ENCODE measurements at places on chromosomes 13 and 19.

GRCh38 chr19:34236035-34236987 lies 18.0 kb upstream of the GARRE1 start:
- DNase-seq: no peak

- DNase-seq: no peak
Measured at GRCh38 chr19:51001515-51001914, at the start of gene KLK8. KLK8 (minus strand) TSS chr19:51001604; CDS start chr19:51001167, 437 bp downstream.

GRCh38 chr19:14369399-14370168 lies 11.7 kb upstream of the ADGRE5 start:
- DNase-seq: no peak

- no peak for DNase-seq
Measured at GRCh38 chr13:28110414-28110813, 10.0 kb upstream of the FLT3 start.

- no peak for DNase-seq
Measured at GRCh38 chr13:48078251-48078656, 16.6 kb downstream of the MED4 start.

DNA sequence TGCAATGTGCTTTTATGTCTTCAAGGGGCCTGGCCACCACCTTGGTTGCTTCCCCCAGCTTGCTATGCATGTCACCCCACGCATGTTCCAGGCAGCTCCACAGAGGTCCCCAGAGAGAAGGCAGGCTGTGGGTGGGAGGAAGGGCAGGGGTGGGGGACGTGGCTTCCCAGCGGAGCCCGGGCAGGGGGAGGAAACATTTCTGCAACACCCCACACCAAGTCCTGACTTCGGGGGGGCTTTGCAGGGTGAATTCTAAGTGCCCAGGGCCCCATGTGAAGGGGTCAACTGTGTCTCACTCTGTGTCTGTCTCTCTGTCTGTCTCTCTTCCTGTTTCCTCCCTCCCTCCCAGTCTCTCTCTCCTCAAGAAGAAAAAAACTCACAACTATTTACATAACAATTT lies 39.6 kb downstream of the LTBP4 start:
- no peak for DNase-seq

DNA sequence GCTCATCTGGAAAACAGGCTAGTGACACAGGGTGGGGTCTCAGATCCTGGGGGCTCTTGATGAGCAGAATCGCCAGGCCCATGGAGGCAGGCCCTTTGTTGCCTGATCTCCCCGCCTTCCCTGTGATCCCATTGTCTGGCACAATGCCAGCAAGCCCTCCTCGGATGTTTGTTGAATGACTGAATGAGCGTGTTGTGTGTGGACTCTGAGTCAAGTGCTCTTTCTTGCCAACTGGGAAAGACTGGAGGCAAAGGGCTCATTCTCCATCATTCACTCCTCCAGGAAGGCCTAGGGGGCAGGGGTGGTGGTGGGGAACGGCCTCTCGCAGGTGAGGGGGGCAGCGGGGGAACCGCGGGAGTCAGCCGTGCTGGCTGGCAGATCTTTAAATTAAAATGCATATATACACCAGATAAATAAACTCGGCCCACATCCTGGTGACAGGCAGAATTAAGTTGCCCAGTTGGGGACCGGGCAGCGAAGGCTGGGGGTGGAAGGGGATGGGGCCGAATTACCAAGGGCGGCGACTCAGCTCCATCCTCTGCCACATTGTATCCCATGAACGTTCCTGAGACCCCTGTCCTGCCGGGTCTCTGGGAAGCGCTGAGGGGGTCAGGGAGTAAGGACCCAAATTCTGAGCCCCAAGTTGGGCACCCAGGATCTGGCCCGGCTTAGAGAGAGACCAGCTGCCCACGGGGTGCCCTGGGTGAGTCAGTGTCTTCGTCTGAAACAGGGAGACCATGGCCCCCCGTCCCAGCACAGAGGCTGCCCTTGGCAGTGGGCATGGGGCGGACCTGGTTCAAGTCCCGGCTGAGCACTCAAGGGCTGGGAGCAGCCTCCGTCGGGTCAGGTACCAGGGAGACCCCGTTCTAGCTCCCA lies 24.5 kb downstream of the EFNA2 start:
- DNase-seq: no peak

DNA sequence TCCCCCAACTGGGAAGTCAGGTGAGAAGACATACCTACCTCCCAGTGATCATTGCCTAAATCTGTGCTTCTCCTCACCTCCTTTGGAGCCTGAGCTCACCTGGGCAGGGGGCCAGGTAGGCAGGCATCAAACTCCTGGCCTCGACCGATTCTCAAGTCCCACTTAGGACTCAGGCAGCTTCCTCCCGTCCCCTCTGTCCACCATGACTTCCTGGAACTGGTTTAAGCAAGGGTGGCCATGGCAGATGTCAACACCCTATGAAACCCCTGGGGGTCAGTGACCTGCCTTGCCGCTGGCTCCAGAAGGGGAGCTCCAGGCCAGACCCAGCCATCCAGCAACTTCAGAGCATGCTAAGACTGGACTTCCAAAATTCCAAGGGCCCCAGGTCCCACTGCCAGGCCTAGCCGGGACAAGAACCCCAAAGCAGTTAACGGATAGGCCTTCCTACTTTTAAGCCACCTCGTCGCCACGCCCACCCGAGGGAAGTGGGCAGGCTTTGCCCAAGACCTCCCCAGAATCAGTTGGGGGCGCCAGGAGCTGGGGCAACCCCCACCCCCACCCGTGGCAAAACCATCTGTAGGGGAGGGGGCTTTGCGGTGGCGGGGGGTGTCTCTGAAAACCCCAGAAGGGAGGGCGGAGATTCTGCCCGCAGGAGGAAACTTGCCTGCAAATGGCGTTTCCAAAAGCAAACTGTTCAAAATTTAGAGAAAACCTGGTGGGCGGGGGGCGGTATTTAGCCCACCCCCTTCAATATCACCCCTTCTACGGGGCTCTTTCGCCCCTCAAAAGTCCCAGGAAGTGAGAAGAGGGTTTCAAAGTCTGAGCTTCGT lies 657 bp downstream of the PLIN3 start:
- DNase-seq: no peak

- no peak for DNase-seq
Measured at GRCh38 chr13:97574926-97575325, 141.0 kb downstream of the RAP2A start.

GRCh38 chr13:43686557-43686956 lies 100.2 kb downstream of the ENOX1 start:
- DNase-seq: no peak

Measured in NCI-H446 treated with DMSO at 0.1 percent for 48 hours (cell line).